ENCODE measurements at places on chromosomes 16 and 17.

DNA sequence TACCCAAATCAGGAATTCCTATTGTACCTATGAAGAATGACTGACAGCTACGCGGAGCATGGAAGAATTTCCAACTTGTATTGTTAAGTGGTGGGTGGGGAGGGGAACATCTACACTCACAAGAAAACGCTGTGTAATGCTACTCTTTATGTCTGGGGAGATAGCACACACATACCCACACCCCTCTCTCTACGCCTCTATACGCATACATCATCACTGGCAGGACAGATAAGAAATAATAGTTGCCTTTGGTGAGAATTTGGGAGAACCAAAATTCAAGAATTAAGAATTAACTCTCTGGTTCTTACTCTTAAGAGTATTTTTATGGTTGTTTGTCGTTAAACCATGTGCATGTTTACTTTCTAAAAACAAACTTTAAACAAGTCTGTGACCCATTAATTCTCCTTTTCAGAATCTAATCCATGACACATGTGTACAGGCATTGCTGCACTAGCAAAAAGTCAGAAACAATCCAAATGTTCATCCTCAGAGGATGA lies 33.9 kb downstream of the CREBBP start:
- DNase-seq = peak; percentile 66

DNA sequence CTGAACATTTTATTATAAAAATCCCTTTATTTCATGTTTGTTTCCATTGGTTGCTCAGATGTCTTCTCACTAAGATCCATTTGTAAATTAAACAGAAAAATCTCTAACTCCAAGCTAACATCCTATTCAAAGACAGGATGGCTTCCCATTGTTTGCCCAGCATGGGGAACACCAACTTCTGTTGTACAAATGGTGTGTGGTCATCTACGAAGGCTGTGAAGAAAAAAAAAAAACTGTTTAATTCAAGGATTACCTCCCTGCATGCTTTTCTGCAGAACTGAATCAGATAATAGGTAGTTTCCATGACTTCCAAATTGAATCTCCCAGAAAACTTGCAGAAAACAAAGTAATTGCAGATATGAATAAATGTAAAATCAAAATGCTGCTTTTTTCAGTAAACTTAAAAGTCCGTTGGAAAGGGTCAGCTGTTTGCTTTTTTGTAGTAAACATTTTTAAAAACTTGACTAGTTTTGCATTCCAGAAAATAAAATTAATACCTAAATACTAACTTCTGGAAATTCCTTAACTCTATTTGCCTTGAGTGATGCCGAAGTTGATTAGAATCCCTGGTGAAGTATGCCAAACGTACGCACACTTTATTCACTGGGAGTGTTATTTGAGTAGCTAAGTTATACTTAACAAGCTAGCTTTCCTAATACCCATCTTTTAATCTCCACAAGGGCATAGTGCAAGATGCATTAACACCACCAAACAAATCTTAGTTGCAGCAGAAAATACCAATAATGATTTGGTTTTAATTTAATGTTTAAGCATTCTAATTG lies 7.7 kb downstream of the SALL1 start:
- DNase-seq = no peak

DNA sequence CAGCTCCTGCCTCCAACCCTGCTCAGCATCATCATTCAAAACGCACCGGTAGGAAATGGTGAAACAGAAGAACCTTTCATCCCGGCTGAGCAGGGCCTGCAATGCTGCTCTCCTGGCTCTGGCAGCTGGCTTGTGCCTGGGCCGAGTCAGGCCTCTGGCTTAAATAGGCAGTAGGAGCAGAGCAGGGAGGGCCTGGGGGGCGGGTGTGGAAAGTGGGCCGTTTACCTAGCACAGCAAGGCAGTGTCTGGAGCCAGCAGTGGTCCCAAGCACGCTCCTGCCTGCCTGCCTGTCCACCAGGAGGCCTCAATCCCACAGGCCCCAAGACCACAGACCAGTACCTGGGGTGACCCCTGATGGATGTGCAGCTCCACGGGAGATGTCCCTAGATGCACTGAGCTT lies 59.3 kb downstream of the SMPD3 start:
- DNase-seq = no peak

- no peak for DNase-seq
These were observed 210.0 kb downstream of the TMEM114 start for GRCh38 chr16:8380311-8380710.

DNA sequence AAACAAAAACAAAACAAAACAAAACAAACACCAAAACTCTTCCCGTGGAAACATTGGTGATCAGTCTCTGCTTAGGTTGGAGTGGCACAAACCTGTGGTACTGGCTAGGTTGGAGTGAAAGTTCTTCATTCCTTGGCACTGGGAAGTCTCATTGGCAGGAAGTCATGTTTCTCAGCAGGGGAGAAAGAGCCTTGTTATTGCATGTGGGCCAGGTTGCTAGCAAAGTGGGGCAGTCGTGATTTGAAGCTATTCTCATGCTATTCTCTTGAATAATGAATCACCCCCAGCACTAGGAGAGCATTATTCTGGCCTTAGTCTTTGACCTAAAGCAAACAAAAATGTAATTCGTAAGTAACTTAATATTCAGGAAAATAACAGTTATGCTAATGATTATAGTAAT lies 24.3 kb upstream of the B4GALNT2 start:
- DNase-seq = no peak

DNA sequence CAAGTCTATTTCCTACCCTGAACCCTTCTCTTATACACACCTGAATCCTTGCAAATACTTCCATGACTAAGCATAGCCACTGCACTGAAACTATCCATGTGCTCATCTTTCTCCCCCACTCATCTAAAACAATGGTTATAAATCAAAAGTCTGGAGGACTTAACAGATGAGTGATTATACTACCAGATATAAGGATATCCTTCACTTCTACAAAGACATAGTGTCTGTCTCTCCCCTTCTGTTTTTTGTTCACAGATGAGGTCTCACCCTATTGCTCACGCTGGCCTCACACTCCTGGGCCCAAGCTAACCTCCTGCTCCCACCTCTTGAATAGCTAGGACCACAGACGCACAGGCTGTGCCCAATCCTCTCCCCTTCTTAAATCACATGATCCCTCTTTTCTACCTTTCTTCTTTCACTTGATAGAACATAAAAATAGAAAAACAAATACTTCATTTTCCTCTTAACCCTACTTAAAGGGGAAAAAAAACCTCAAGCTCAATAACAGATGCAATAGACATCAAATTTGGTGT lies 19.2 kb downstream of the CEP112 start:
- DNase-seq = no peak

Data from esophagus muscularis mucosa (tissue), 4 donors.